ENCODE measurements at places on chromosomes 2 and 18. TPM values are rescaled to one million over a fixed set of nuclear protein-coding genes. Genes with fewer than 3 reads are reported as not detected.

DNA sequence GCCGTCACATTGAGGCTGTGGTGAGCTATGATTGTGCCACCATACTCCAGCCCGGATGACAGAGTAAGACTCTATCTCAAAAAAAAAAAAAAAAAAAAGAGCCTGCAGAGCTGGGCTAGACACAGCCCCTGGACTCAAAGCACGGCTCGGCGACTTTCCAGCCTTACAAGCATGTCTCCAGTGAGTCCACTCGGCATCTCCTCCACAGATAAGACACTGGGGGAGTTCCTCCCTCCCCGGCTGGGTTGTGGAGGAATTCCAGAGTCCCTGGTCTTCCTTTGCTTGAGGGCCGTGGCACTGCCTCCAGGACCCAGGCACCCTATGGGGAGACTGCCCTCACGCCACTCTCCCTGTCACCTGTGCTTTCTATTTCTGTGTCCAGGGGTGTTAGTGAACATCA lies 30.9 kb upstream of the RPL31 start:
- DNase-seq, result no peak

DNA sequence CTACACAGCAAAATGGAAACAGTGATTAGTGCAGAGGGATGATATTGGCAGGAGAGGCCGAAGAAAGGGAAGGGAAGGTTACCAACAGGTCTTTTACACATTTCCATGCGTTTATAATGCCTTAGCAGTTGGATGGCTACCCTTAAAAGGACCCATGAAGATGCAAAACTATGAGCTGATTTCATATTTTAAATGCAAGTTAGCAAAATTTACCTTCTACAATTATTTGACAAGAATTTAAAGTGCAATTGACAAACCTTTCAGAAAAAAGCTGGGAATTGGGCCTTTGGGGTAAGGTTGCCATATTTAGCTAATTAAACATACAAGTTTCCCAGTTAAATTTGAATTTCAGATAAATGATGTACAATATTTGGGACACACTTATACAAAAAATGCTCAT lies 13.3 kb downstream of the DNER start:
- no peak for DNase-seq

- DNase-seq, result no peak
Observed at GRCh38 chr18:59057969-59058368, 81.7 kb upstream of the SEC11C start.

GRCh38 chr2:133552821-133553220 lies 15.4 kb downstream of the NCKAP5 start:
- DNase-seq, result no peak

GRCh38 chr2:66477135-66477842 lies 42.4 kb downstream of the MEIS1 start:
- no peak for DNase-seq

The WNT10A gene
- total RNA-seq, result 9.9 TPM

DNA sequence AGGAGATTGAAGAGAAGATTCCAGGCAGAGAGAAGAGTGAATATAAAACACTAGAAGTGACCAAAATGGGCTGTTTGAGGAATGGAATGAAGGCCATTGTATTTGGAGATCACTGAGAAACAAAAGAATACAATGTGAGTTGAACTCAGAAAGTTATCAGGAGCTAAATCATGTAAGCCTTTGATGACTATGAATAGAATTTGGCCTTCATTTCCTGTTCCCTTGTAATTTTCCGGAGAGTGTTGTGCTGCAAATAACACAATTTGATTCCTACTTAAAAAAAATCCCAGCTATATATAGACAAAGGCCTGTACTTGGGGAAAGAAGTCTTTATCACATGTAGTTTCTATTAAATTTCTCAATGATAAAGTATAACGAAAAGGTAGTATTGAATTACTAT lies 33.7 kb upstream of the KYNU start:
- DNase-seq, result no peak

DNA sequence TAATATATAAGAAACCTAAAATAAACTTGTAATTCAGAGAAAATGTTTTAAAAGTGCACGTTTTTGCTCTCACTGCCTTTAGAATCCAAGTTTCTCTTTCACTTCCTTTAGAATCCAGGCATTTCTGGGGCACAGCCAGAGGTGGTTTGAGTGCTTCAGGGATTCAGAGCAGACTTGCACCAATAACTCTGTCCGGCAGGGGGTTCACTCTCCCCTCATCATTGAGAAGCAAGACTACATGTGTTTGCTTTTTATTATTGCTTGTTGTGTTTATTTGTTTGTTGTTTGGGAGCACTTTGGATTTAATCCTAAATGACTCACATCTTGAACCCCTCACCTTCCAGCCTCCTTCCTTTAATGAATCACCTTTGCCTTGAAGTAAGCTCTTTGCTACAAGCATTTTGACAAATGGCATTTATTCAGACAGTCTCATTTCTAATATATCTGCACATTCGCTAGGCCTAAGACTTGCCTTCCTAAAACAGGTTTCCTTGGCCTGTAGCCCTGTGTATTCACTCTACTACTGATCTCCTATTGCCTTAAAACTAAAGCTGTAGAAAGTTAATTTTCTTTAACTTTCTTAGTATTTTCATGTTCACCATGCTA lies 233.5 kb upstream of the ATP5MC3 start:
- DNase-seq, result no peak

The DBI gene
- total RNA-seq, result 389 TPM

DNA sequence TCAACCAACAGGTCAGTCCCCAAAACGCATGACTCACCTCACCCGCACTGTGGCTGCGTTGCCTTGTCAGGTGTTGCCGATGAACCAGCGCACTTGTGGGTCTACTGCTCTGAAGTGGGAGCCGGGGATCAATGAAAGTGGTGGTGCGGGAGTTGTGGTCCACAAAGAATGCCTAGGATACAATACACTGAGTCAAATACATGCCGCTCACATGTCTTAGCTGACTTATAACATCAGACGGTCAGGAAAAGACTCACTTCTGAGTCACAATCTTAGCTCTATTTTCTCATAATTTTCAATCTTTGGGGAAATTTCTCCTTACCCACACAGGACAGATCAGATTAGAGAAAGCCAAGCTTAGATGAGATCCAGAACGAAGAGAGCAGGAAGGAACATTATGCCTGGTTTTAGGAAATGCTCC lies 107.1 kb upstream of the STK17B start:
- no peak for DNase-seq

DNA sequence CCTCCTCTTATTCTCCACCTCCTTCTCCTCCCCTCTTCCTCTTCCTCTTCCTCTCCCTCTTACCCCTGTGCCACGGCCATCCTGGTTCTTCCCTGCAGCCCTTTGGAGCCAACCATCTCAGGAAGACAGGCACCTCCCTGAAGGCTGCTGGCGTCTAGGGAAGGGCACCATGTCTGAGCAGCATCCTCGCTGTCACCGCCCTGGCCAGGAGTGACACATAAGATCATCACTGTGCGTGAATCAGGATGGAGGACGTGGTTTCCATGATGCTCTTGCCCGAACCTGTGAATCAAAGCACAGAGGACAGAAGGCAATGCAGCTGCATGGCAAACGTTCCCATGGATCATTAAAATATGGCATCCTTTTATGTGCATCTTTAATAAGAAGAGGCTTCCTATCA lies 236.0 kb downstream of the SH3BP4 start:
- no peak for DNase-seq

The C2orf68 gene
- total RNA-seq, result 12.8 TPM

The UGT1A8 gene
- total RNA-seq, result 1.3 TPM

GRCh38 chr2:69227716-69228115 lies 159.3 kb downstream of the GFPT1 start:
- DNase-seq, result no peak

DNA sequence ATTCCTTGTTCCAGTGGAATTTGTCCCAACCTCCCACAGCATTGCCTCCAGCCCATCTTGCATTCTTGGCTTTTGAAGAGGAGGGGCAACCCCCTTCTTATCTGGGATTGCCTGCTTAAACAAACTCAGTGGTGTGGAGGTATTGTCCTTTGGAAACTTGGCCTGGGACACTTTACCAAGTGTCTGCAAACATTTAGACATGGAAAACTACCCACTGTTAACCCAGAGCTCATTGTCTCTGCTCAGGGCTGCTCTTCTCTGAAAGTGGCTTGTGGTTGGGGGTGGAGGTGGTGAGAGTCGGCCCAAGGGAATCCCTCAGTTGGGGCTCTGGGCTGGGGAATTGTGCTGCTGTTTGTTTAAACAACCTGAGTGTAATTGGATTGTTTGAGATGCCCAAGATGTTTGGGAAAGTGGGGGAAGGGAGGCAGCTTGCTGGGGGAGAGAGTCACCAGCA lies 178.3 kb upstream of the GATA6 start:
- no peak for DNase-seq

GRCh38 chr2:95042472-95043271 lies 17.2 kb downstream of the MAL start:
- DNase-seq, result no peak

- no peak for DNase-seq
Observed at GRCh38 chr2:105373895-105374401, 24.9 kb downstream of the FHL2 start.

DNA sequence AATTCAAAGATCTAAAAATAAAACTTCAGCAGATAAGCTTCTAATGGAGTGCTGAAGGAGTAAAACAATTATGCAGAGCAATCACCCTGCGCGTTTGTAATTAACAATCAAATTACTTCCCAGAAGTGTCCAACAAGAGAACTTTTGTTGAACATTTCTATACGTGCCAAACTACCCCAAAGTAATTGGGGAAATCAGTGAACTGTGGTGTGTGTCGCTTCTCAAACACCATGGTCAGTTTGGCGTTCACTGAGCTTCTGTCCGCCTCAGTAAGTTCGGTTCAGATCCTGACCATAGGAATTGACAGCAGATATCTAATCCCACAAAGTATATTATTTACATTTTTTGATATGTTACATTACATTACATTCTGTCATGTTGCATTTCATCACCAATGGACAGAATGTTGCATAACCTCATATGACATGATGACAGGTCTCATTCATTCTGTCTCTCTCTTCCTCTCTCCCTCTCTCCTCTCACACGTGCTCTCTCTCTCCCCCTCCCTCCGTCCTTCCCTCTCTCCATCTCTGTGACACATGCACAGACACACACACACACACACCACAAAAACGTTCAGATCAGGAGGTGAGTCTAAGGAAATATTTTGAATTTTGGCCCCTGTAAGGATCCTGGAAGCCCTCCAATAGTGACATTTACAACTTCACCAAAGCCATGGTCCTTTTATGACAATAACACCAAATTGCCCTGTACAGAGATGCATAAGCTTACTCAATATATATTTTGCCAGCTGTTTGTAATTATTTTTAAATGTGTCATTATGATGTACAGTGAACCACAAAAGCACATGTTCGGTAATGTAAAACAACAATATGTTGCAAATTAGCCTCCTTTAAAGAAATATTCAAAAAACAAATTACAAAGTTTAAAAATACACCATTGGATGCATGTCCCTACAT lies 269.2 kb downstream of the FIGN start:
- no peak for DNase-seq

DNA sequence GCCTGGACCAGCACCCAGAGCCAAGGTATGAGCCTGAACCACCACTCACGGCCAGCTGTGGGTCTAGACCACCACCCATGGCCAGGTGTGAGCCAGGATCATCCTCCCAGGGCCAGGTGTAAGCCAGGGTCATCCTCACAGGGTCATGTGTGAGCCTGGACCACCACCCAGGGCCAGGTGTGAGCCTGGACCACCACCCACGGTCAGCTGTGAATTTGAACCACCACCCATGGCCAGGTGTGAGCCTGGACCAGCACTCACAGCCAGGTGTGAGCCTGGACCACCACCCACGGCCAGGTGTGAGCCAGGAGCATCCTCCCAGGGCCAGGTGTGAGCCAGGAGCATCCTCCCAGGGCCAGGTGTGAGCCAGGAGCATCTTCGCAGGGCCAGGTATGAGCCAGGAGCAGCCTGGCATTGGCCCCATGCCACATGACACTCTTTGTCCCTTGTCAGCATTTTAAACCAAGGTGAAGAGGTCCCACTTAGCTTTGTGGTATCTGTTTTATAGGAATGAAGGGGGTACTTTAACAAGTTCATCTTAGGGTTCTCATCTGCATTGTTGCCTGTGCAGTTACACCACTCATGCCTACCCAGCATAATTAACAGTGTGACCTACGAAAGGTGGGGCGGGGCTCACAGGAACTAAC lies 71.2 kb downstream of the AGAP1 start:
- DNase-seq, result no peak

- no peak for DNase-seq
Observed at GRCh38 chr2:27960237-27960912, 69.8 kb downstream of the BABAM2 start.

The NAT8 gene
- total RNA-seq, result not detected

The DOCK10 gene
- total RNA-seq, result 16.6 TPM

GRCh38 chr18:40984856-40985255 lies 970.2 kb upstream of the PIK3C3 start:
- no peak for DNase-seq

DNA sequence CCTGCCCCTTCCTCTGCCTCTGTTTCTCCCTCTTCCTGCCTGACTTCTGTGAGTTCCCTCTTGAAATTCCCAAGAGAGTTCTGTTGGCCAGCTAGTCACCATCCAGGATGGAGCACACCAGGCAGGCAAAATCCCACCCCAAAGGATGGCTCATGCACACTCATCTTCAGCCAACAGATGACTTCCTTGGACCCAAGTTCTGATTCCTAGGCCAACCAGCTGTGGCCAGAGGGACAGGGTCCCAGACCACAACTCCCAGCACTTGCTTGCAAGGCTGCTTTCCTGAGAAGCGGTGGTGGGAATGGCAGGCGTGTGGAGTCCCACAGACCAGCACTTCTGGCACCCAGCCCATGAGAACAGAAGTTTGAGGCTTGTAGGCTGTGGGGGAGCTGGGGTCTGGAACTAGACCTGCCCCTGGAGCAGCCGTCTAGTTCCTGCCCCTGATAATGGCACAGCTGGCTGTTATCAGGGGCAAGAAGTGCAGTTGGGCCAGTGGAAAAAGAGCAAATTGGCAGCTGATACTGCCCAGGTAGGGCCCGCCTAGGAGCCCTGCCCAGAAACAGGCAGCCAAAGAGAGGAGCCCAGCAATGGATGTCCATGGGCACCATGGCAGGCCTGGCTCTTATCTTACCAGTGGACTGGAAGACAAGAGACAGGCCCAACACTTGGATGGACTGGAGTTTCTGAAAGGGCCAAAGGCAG lies 56.7 kb downstream of the CYP26B1 start:
- no peak for DNase-seq

The UXS1 gene
- 40.4 TPM for total RNA-seq

DNA sequence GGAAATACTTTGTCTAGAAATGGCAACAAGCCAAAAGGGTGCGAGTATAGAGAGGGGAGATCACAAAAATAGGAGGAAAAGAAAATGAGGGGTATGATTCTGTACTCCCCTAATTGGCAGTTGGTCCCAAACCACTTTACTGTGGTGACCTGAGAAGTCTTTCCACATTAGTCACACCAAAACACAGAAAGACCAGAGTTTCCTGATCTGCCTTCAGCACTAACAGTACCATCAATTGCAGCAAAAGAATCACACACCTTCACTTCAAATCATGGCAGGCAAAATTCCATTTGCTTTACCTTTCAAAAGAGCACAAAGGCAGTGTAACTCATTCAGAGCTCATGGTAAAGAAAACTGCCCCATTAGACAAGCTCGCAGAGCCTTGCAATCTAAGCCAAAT lies 86.8 kb downstream of the ALK start:
- no peak for DNase-seq

DNA sequence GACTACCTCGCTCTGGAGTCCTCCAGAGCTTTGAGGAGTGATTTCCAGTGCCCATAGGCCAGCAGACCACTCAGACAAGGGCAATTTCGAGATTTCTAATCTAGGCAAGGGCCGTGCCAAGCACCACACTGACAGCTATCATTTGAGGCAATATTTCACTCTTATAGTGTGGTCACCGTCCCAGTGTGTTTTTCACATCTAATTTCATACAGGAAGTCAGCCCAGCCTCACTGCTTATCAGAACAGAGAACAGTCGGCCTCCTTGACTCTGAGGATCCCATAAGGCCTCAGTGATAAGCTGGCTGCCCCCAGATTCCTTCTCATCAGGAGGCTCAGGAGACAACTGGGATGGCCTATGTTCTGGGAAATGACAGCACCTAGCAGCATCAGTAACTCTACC lies 581 bp downstream of the CAPN14 start:
- DNase-seq, result no peak

Data from esophagus squamous epithelium (tissue), 5 donors.